ENCODE measurements at places on chromosomes 16 and 17.

GRCh38 chr17:58345500-58345899 lies 6.5 kb downstream of the SUPT4H1 start:
- no peak for DNase-seq

- DNase-seq, result peak; percentile 97
Observed at GRCh38 chr17:63356337-63356757, 89.8 kb downstream of the CYB561 start.

- DNase-seq, result no peak
Observed at GRCh38 chr17:11882716-11883115, 114.6 kb downstream of the ZNF18 start.

- no peak for DNase-seq
Observed at GRCh38 chr17:28949185-28950016, 1.9 kb downstream of the PHF12 start.

All from GM04503 (cell line).